ENCODE measurements at places on chromosomes 12 and 14. TPM values are rescaled to one million over a fixed set of nuclear protein-coding genes. Genes with fewer than 3 reads are reported as not detected.

The TSHR gene
- polyA plus RNA-seq, result 10.3 TPM

The RILPL1 gene
- 11.8 TPM for polyA plus RNA-seq

The MUCL1 gene
- 19.2 TPM for polyA plus RNA-seq

The SLC2A3 gene
- polyA plus RNA-seq, result 14.9 TPM

The EIF2S1 gene
- 42.7 TPM for polyA plus RNA-seq

The WNT5B gene
- polyA plus RNA-seq, result 4.1 TPM
